ENCODE measurements at places on chromosomes 5 and 9.

DNA sequence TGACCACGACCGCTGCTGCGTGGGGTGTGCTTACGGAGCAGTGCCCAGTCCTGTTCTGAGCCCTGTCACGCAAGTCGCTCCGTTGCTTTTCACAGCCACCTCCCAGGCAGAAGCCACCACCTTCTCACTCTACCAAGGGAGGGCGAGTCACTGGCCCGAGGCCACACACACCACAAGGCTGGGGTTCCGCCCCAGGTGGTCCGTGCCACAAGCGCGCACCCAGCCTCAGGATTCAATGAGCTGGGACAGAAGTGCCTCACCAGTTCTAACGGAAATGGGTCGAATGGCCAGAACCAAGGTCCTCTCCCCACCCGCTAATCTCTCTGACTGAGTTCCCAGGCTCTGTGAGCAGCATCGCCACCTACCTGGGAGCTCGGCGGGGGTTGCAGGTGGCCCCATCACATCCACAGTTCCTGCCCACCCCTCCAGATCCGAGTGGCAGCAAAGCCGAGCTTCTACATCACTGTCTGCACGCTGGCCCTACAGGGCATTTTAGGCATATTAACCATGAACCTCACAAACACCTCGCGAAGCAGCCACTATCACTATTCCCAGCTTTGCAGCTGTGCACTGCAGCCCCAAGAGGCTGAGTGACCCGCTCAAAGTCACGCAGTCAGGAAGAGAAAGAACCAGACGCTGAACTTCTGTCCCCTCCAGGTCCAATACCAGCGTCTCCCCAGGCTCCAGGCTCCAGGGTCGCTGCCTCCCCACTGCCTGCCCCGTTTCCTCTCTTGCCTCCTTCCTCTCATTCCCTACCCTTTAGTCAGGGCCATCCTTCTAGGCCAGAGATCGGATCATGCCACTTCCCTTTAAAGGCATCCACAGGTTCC lies 92.1 kb upstream of the PHYKPL start:
- DNase-seq, result no peak

DNA sequence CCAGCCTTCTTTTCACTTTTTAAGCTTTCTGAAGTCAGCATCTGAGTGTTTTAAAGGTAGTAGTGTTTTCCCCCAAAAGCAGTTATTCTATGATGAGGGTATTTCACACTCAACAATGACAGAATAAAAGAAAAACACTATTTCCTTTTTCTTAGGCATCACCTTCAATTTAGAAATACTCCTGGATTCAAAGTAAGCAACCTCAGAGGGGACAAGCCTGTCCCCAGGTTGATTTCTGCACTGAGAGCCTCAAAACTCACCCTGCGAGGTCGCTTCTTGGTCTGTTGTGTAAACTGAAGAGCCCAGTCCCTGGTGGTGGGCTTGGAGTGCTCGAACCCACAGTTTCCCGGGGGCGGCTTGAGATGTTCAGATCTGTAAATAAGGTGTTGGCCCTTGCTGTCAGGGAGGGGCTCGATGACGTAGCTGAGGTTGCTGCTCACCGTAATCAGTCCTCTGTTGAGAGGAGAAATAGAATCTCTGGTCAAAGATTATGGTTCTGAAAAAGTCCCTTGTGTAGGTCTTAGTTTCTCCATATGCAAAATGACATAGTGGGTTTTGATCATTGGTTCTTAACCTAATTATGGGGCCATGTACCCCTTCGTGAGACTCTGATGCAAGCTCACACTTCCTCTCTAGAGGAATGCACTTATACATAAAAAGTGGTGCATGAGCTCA lies 55.9 kb downstream of the ADAM19 start:
- DNase-seq, result no peak

DNA sequence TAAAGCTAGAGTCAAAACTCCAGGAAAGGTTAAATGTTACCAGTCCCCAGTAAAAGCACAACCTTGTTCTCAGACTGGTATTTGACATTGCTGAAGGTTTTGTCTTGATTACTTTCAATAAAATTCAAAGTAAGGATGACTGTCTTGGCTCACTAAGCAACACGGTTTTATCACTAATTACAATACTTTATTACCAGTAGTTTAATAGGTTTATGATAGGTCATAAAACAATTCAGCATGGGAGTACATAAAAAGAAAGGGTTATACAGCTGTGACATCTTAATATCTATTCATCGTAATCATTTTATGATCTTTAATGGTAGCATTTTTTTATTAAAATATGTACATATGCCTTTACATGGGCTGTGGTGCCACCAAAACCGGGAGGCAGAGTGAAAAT lies 370.7 kb upstream of the IRX2 start:
- DNase-seq, result no peak

DNA sequence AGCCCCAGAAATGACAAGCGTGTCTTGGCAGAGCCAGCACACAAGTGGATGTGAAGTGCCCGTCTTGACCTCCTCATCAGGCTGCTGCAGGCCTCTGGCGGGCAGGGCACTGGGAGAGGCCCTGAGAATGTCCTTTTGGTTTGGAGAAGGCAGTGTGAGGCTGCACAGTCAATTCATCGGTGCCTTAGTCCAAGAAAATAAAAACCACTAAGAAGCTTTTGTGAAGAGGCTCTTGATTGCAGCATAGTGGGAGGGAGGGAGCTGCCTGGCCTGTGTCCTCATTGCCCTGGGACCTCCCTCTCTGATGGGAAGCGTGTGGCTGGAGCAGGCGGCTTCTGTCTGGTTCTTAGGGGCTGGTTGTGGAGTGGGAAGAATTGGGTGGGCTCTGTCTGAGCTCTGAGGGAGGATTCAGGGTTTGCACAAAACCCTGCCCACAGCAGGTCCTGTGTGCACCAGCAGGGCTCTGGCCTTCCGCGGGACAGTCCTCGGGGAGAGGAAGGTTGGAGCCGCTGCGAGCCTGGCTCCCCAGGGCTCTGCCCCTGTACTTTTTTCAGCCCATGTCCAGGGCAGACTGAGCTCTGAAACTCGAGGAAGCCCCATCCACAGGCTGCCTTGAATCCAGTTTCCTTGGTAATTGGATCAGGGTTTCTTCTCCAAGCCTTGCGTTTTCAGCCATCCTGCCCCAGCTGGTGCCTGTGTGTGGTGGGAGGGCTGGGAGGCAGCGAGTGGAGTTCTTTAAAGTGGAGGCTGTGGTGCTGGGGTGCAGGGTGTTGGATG lies 1.1 kb downstream of the HRCT1 start:
- DNase-seq, result no peak

GRCh38 chr5:168304349-168304748 lies 12.9 kb downstream of the WWC1 start:
- DNase-seq, result no peak

- DNase-seq, result no peak
These were observed 40.1 kb upstream of the GRHPR start for GRCh38 chr9:37382161-37382981.

DNA sequence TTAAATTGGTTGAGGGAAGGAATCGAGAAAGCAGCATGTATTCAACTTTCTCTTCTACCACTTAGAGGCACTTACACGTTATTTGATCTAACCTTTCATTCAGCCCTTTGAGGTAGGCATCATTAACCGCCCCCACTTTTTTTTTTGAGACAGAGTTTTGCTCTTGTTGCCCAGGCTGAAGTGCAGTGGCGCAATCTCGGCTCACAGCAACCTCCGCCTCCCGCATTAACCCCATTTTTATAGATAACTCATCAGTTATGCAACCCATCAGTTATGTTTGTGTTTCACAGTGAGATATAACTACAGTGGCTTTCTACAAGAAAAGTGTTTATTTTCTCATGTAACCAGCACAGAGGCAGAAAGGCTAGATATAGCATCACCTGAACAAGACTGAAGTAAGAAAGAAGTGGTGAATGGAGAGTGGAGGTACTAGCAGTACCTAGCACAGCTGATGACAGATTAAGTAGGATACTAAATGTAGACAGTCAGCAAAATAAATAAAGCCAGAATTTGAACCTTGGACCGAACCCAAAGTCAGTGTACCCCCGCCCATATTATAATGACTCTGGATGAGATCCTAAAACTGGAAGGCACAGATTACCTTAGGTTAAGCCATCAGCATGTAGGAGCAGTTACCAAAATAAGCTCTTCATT lies 91.2 kb downstream of the PJA2 start:
- DNase-seq, result no peak

DNA sequence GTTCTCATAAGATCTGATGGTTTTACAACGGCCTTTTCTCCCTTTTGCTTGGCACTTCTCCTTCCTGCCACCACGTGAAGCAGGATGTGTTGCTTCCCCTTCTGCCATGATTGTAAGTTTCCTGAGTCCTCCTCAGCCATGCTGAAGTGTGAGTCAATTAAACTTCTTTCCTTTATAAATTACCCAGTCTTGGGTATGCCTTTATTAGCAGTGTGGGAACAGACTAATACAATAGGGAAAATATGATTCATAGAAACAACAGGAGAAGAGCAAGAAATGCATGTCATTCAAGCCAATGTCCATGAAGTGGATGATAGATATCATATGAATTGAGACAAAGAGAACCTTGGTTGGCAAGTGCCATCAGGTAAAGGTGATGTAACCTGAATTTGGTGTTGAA lies 128.3 kb upstream of the HAPLN1 start:
- DNase-seq, result no peak

GRCh38 chr9:70228118-70228517 lies 30.7 kb upstream of the SMC5 start:
- DNase-seq, result no peak

- DNase-seq, result no peak
These were observed 3.9 kb downstream of the GCNT4 start for GRCh38 chr5:75048457-75048953.

- no peak for DNase-seq
These were observed 85.4 kb upstream of the IL7R start for GRCh38 chr5:35771300-35771699.

DNA sequence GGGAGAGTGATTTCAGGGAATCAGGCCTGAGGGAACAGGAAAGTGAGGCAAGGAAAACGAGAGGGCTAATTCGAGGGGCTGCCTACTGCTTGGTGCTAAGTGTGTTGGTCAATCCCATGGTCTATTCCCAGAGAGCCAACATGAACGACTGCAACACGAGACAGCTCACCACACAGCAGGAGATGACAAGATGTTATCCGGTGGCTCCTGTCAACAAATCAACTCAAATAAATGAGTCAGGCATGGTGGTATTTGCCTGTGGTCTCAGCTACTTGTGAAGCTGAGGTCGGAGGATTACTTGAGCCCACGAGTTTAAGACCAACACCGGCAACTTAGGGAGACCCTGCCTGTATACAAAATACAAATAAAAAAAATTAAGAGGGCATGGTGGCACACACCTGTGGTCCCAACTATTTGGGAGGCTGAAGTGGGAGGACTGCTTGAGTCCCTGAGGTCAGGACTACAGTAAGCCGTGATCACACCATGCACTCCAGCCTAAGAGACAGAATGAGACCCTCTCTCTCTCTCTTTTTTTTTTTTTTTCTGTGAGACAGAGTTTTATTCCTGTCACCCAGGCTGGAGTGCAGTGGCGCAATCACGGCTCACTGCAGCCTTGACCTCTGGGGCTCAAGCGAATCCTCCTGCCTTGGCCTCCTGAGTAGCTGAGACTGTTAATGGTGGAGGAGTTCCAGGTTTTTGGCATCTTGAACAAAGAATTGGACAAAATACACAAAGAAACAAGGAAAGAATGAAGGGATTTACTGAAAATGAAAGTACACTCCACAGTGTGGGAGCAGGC lies 9.0 kb upstream of the FAF2 start:
- DNase-seq, result no peak

GRCh38 chr5:150303660-150304386 lies 1.1 kb upstream of the ARSI start:
- DNase-seq, result no peak

DNA sequence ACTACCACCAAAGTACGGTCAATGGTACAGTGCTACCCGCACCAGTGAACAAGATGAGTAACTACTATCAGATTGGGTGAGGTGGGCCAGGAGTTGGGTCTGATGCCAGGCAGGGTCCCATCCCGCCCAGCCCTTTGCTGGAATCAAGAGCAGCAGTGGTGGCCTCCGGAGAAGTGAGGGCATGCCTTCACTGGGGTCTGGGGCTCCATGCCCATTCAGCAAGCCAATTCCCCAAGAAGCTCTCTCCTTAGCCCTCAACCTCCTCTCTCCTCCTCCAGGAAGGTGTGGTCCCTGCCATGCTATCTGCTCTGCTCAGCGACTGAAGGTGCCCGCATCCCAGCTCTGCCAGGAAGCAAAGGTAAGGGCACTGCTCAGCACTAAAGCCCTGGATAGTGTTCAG lies 62.7 kb upstream of the CPLX2 start:
- DNase-seq, result no peak

DNA sequence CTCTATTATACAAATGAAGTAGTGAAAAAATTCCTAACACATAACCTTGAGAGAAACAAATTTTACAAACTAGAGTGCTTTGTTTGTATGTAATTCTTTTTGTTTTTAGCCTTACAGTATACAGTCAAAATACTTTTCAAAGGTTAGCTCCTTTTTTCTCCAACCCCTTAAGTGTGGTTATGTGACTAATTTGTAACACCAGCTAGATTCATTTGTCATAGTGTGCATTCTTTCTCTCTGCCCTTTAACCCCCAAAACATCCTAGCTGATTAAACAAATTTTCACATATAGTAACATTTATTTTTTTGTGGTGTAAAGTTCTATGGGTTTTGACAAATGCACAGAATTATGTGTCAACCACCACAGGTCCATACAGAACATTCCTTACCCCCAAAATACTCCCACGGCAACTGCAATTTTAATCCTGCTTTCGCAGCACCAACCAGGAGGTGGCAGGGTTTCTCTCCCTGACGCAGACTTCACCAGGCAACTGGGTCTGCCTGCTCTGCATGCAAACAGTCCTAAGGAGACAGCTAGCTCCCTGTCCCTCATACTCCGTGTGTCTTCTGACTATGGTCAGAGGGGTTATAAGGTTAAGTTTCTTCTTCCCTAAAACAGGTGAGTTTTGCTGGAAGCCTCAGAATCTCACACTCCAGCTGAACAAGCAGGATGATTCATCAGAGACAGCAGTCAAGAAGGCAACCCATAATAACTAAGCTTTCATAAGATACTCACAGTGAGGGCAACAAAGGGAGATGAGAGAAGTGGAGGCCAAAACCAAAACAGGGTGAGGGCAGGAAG lies 44.5 kb upstream of the NR5A1 start:
- peak; percentile 47 for DNase-seq

- DNase-seq, result no peak
These were observed 372.1 kb downstream of the DTWD2 start for GRCh38 chr5:118616281-118616680.

- DNase-seq, result no peak
These were observed 30.7 kb downstream of the SPIN1 start for GRCh38 chr9:88418715-88419540.

- no peak for DNase-seq
These were observed 9.3 kb downstream of the HMGXB3 start for GRCh38 chr5:150009671-150010387.

DNA sequence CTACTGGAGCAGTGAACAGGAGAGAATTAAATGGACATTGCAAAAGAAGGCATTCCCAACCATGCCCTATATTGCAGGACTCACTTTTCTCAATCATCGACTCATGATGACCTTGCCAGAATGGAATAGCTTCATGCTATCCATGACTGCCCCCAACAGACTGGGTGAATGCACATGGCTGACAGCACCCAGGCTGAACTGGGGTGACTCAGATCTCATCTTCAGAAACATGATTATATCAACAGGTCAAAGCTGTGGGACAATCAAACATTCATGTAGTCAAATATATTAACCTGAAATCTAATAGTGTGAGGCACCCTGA lies 34.7 kb upstream of the MIER3 start:
- peak; percentile 86 for DNase-seq

- DNase-seq, result no peak
These were observed 242.6 kb upstream of the PAPPA start for GRCh38 chr9:115910959-115911358.

Data from epithelial cell of proximal tubule (primary cell).